ENCODE measurements at places on chromosomes 2 and 18. TPM values are rescaled to one million over a fixed set of nuclear protein-coding genes. Genes with fewer than 3 reads are reported as not detected.

GAREM2 gene
- 5.7 TPM for total RNA-seq

ANKRD29 gene
- total RNA-seq, result not detected

GALR1 gene
- total RNA-seq, result not detected

SDC1 gene
- 0.10 TPM for total RNA-seq

FECH gene
- 17.2 TPM for total RNA-seq

TPGS2 gene
- total RNA-seq, result 101 TPM

DNAJC5G gene
- not detected for total RNA-seq

MDH1B gene
- total RNA-seq, result 0.10 TPM

TDRD15 gene
- not detected for total RNA-seq

Data from activated naive CD4-positive, alpha-beta T cell treated with anti-CD3 and anti-CD28 coated beads, Interleukin-2, amount 10 ng/mL, durations not matched to agents 5 hours and 36 hours (primary cell).